CD4-positive, alpha-beta T cell treated with Interleukin-6 at 100 ng/mL for 8 hours (primary cell): ENCODE measurements at places on chromosomes 13 and 19.

- DNase-seq: no peak
These were observed at the start of gene EDNRB for GRCh38 chr13:77918391-77919245. Gene EDNRB, minus strand, starts transcription at chr13:77918831. Its CDS starts 258 bp downstream, at chr13:77918573.

- DNase-seq: peak; percentile 40
These were observed 100.8 kb downstream of the STK24 start for GRCh38 chr13:98476106-98476505.

DNA sequence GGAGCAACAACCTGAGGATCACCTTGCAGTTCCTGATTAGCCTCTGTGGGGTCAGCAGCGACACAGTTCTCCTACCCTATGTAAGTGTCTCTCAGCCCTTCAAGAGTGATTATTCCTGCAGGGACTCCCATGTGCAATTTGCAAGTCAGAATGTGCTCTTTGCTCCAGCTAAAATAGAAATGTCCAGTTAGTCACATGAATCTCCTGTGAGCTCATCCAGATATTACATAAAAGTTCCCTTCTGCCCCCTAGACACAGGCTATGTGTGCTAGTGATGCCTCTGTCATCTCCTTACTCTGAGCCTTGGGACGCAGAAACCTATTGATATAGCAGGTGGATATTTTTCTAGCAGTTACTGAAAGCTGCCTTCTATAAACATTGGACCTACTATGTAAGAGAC, 105.5 kb downstream of the ZAR1L start:
- no peak for DNase-seq

DNA sequence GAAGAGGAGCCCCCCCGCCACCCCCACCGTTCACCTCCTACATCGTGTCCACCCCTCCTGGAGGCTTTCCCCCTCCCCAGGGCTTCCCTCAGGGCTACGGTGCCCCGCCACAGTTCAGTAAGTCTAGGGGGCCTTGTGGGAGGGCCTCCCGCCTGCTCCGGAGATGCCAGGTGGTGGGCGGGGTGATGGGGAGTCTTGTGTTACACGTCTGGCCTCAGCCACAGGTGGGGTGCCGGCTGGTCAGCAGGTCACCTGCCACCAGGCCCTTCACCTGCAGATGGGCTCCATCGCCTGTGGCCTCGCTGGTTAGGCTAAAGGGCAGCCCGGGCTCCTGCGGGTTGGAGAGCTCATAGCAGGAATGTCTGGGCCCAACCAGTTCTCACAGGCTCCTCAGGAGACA, 8.0 kb upstream of the RPS15 start:
- no peak for DNase-seq

DNA sequence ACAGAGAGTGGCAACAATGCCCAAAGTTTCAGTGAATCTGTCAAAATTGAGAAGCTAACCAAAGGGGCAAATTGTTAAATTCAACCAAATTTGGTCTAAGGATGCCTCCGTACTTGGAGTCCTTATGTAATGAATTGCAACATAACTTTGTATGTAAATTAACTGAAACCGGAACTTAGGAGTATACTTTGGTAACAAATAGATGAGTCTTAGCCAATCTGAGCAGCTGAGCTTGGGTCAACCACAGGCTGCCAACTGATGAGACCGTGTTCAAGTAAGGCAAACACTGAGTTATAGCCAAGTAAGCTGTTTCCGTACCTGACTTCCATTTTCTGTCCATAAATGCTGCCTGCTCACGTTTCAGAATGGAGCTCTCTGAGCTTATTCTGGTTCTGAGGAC, 5.3 kb downstream of the VWA8 start:
- no peak for DNase-seq

DNA sequence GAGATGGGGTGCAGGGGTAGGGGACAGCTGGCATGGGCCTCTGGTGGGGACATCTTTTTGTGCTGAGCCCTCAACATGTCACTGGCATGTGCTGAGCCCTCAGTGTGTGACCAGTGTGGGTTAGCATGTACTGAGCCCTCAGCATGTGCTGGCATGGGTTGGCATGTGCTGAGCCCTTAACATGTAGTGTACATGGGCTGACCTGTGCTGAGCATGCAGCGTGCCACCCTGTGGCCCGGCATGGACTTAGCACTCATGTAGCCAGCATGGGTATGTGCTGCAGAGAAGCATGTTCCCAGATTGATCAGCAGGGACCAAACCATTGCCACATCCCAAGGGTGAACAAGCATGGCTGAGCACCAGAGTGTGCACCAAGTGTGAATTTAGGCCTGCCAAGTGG, 11.5 kb downstream of the HIPK4 start:
- DNase-seq: no peak

GRCh38 chr19:30666301-30666803, 294.2 kb downstream of the ZNF536 start:
- DNase-seq: peak; percentile 21

- DNase-seq: no peak
These were observed 19.9 kb downstream of the GAS6 start for GRCh38 chr13:113843864-113844556.

DNA sequence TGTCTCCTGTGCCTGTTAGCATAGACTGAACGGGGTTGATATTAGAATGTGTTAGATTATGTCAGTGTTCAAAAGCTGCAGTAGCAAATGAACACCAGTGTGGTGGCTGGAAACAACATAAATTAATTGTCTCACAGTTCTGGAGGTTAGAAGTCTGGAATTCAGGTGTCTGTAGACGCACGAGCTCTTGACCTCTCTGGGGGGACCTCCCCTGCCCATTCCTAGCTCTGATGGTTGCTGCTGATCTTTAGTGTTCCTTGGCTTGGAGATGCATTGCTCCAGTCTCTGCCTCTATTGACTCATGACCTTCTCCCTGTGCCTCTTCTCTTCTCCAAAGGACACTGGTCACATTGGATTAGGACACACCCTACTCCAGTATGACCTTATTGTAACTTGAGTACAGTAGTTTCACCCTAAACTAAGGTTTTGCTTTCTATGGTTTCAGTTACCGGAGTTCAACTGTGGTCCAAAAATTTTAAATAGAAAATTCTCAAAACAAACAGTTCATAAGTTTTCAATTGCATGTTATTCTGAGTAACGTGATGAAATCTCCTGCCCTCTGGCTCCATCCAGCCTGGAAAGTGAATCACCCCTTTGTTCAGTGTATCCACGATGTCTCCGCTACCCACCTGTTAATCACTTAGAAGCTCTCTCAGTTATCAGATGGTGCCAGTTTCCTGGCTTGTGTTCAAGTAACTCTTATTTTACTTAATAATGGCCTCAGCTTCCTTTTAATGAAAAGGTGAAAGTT, 273.2 kb downstream of the MYO16 start:
- DNase-seq: no peak

DNA sequence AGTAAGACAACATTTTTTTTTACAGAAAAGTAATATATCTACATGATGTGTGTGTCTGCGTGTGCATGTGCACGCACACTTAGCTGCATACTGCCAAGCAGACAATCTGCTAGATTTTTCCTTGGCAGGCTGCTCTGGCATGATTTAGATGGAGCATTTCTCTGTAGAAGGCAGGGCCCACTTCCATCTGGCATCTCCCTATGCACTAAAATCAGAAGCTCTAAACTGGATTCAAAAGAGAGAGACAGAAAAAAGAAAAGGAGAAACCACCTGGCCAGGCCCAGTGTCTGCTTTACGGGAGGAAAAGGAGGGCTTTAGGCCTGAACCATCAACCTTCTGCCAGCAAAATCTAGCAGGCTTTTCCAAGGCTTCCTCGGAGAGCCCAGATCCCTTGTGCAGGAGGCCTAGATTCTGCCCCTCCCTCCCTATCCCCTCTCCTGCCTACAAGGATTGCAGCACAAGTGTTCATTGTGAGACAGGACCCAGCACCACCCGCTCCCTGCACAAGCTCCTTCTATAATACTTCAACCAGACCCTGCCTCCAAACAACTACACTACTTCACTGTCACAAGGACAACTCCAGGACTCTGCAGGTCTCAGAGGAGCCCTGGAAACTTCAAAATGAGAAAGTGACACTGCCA, 99.3 kb downstream of the DOCK9 start:
- no peak for DNase-seq

DNA sequence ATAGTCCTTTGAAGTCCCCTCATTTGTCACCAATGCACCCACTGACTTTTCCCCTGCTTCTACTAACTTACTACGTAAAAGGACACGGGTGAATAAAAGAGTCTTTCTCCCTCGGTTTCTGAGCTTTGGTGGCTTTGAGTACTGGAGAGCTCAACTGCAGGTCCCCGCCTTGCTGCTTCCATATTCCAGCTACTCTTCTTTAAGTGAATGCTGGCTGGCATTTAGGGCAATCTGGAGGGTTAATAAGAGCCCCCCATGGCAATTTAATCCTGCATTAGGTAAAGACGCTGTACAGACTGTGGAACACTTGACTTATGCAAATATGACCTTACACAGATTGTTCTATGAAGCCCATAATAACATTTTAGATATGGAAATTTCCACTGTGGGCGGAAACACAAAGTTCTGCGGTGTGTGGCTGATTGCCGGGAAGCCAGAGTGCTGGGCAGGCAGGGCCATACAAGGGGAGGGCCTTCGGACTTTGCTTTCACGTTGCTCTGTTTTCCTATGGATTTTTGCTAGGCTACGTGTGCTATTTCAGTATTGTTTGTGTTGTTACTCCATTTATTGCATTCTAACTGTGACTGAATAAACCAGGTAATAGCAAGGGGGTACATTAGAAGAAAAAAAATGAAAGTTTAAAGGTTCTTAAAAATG, 97.5 kb downstream of the SLC10A2 start:
- no peak for DNase-seq

- DNase-seq: no peak
These were observed 9.9 kb downstream of the NACC1 start for GRCh38 chr19:13127811-13128575.

GRCh38 chr19:34577056-34577455, 95.5 kb downstream of the WTIP start:
- no peak for DNase-seq

DNA sequence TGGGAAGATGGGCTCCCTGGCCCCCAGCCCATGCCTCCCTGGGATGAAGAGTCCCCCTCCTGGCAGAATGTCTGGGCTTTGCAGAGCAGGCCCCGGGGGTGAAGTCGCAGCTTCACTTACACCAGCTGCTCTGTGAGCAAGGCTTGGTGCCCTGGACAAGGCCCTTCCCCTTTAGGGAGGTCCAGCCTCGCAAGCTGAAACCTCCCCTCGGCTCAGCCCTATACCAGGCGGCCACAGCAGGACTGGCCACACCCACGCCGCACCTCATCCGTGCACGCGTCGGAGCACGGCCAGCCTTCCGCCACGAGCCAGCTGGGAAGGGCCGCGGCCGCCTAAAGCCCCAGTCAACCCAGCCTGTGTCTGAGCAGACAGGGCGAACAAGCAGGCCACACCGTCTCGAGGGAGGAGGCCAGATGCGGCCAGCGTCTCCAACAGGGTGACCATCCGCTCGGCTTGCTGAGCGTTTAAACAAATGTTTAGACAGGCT, 83.2 kb upstream of the MCF2L start:
- DNase-seq: no peak

GRCh38 chr13:31772231-31772630, 32.9 kb downstream of the RXFP2 start:
- no peak for DNase-seq

DNA sequence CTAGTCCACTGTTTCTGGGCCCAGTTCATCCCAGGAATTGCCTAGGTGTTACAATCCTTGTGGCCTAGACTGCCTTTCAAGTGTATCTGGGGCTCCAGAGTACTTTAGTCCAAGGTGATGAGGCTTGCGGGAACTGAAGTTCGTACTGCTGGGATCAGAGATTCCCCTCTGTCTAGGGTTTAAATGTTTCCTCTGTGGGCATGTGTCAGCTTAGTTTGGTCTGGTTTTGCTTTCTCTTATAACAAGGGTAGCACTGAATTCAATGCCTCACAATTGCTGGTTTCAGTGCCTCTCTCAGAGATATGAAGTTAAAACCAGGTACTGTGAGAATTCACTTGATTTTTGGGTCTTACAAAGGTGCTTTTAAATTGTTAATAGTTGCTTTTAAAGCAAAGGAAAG, 30.8 kb downstream of the RGCC start:
- DNase-seq: peak; percentile 14

DNA sequence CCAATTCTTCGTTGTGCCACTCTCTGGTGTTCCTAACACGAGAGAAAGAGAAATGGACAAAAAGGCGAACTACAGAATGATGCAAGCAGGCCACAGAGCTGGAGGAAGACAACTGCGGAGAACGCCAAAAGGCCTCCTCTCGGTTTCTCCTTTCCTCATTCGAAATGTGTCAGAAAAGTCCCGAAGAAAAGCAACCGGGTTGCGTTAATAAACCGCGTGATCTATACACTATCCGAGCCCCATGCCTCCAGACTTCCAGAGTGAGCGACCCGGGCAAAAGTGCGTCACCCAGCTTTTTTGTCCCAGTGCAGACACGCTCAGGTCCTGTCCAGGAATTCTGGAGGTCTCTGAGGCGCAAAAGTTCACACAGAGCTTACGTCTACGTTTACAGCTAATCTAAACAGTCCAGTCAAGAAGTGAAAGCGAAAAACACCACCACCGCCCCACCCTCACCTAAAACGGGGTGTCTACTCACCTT, 413 bp downstream of the N4BP2L2 start:
- peak; percentile 20 for DNase-seq
